CD8-positive, alpha-beta T cell (primary cell): ENCODE measurements at places on chromosomes 2 and 18.

DNA sequence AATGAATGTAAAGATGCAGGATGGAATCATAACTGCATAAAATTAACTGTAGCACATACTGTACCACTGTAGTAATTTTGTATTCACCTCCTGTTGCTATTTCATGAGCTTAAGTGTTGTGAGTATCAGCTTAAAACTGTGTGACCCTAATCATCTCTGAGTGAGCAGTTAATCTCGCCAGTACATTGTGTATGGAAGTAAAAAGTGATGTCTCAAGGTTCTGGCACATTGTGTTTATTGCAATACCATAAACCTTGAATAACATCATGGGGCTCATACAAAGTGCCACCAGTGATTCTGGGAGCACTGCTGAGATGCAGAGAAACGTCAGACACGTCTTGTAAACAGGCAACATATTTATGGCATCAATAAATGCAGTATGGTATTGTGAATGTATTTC is 124.5 kb downstream of the PMAIP1 start:
- DNase-seq = no peak

- DNase-seq = no peak
These were observed 95.7 kb upstream of the MCFD2 start for GRCh38 chr2:47011264-47011663.

DNA sequence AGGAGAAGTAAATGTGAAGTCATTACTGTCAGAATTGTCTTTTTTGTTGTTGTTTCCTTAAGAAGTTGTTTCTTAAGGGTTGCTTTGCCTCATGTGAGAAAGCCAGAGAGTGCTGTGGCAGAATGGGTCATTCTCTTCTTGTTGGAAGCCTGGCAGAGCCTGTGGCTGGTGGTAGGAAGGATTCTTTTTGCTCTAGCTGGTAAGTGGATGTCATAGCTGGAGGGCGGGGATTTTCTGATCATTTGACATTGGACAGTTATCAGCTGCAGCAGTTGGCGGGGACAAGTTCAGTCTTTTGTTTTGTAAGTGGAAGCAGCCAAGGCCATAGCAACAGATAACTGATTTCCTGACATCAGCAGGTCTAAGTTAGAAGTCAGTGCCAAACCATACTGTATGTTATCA is 5.5 kb upstream of the RMDN2 start:
- DNase-seq = no peak

DNA sequence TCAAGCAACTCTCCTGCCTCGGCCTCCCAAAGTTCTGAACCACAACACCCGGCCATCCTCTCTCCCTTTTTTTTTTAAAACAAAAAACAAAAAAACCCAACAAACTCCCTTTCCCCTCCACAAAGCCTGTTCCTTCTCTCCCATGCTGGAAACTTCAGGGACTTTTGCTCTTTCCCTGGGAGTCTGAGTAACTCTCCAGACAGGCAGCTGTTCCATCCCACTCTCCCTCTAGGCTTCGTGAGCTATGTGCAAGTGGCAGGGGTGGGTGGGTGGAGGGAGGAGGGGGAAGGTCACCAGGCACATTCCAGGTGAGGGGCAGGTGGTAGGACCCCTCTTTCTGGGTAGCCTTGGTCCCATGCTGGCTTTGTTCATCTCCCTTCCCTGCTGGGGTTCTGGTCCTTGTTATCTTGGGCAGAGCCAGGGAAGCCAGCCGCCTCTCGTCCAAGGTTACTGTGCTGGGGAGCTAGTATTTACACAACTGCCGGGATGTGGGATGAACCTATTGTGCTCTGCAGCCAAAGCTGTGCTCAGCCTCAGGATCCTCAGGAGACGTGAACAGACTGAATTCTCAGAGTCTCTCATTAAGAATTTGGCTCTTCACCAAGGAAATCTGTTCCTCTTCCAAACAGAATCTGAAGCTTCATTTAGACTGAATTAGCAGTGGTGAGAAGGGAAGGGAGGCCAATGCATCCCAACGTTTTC is 106.9 kb downstream of the LIPG start:
- DNase-seq = no peak

DNA sequence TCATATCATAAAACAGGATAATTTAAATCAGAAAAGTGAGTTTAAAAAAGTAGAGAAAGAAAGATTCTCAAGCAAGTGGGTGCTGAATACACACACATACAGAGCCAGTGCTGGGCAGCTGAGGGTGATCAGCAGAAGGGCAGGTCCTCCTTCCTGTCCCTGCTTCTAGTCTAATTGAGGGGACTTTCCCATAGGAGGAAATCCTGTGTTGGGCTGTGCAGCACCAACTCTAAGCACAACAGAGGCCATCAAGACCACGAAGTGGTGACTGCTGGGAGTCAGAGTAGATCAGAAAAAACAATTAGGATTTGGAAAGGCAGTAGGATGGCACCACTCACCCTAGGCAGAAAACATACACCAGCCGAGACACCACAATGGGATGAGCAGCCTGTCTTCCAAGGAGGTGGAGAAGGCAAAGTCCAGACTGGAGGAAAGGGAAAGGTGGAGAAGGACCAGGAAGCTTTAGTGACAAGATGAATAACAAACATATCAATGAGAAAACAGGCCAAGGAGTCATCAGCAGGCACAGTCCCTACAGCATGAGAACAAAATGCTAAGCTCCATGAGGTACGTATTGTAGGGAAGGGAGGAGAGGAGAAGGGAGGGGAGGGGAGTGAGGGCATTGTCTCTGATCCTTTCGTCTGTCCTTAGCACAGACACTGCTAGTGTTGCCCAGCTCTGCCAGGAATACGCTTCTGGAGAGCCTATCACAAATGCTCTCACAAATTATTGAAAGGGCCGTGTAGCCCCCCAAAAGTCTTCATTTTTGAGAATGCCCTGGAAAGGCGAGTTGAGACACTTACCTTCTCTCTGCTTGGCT is 16.7 kb upstream of the MSGN1 start:
- DNase-seq = no peak

DNA sequence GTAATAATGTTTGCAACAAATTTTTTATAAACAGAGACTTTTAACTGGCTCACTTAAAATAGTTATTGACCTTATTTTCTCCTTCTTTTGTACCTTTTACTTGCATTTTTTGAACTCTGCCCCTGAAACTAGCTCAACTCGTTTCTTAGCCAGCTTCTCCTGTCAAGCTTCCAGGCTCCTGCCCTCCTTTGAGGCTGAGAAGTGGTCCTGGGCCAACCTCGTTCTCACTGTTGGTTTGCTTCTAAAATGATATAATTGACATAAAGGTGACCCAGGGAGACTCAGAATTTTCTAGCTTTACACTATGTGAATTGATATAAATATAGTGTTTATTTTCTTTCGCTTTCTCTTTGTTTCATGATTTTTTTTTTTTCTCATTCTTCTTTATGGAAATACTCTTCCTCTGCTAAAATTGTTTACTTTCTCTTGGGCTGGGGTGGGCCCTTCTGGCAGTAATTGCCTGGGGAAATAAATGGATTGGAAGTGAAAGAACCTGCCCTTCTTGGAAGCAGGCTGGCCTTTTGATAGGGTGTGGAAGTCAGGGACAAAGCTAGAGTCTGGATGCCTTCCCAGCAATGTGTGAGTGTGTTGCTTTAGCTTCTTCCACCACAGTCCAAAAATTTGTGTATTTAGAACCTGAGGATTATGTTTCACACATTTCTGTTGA is 30.7 kb downstream of the GPD2 start:
- no peak for DNase-seq

DNA sequence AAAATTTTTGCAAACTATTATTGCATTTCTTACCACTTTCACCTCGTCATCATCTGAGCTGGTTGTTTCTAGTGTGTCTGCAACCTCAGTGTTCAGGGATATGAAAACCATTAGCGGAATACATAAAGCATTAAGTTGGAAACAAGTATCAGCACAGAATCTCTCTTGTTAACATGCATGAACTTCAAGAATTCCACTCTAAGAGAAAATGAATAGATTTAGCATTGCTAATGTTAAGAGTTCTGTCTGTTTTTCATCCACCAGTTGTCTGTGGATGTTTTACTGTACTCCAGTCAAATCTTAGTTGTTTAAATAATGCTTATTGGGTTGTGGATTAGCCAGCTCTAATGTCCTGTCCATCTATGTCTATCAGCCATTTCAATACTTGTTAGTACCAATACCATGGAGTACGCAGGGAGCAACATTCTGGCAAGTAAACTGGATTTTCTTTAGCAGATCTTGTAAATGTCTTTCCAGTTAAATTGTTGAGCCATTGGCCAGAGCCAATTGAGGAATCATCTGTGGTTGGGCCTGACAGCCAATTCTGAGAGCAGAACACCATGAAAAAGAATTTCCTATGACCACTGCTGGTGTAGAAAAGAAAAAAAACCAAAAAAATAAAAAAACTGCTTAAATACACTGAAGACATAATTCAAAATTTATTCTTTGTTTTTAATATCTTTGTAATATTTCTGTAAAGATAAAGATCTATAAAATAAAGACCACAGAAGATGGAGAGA is 82.5 kb downstream of the SLC8A1 start:
- no peak for DNase-seq

- no peak for DNase-seq
These were observed 77.7 kb downstream of the APOB start for GRCh38 chr2:20966061-20966595.

DNA sequence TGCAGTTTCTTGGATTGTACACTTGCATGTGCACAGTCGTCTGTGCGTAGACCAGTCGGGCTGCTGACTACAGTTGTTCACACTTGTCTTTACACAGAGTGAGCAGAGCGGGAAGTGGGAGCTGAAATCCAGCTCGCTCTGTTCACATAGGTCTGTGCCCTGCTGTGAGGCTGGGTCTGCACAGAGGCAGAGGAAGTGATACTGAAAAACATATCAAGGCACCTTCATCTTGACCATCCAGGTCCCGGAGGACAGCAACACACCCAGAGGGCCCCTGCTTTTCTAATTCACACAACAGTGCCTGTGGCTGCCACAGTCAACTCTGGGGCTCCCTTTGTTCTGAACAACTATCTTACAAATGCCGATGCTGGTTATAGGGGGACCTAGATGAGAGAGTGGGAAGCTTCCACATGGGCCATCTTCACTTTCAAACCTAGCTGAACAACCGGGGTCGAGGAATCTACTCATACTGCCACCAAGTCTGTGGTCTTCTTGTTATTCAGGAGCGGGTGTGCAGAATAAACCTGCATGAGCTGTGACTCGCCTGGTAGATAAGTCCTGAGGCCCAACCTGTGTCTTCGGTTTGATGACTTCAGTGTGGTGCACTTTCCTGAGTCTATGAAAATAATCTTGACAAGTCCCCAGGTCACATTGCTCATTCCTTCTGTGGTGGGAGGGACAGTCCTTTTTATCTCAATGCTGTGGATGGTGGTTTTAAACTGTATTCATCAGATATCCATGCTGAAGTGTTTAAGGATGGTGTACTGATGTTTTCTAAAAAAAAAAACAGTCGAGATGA is 3.5 kb upstream of the ADNP2 start:
- DNase-seq = no peak

GRCh38 chr2:188430705-188431104 is 139.0 kb downstream of the GULP1 start:
- DNase-seq = no peak

DNA sequence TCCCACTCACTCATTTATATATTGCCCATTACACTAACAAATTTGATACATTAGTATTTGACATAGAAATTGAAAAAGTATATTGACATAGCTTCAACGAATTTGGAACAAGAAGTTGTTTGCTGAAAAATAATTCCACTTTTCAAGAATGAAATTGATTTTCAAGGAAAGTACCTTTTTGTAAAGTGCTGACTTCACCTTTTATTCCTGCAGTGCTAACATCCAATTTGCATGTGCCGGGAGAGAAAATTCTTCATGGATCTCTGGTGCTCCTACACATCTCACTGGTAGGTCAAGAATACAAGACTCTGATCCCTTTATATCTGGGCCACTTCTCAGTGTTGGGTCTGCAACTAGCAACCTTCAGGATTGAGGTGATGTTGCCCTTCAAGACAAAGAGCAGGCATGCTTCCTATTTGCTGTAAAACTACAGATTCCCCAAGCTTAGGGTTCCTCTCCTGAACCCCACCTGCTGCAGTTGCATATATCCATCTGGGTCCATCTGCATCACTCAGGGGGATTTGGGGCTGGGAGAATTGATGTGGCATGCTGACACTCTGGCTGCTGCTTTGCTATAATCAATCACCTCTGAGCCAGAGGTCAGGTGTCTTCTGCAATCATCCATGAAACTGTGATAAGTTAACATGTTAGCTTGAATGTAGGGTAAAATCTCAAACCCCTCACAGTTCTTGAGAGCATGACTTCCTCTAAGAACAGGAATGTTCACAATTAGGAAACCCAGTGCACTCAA is 108.4 kb upstream of the TTN start:
- no peak for DNase-seq

DNA sequence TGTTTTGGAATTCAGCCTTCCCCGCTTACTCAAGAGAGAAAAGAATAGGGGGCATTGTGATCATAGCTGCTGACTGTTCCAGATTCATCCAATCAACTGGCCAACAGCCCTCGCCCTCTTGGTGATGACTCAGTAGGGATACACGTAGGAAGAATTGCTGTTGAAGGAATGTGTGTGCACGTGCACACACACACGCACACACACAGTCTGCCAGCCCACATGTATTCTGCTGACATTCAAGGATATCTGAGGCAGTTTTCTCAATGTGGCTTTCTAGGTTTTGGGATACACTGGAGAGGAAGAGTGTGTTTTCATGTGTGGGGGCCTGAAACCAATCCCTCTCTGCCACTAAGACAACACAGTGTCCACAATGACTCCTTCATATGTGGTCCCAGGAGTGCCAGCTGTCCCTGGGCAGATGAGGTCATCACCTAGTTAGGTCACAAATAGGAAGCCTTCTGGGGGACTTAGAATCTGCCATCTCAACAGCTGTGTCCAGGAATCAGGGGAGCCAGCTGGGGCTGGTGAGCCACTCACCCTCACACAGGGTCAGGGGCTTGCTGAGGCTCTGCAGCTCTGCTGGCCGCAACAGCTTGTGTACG is 352.6 kb downstream of the SS18 start:
- no peak for DNase-seq

- no peak for DNase-seq
These were observed 129.8 kb upstream of the LMAN1 start for GRCh38 chr18:59488899-59489298.

- no peak for DNase-seq
These were observed 82.8 kb downstream of the MEIS1 start for GRCh38 chr2:66517772-66518171.

- no peak for DNase-seq
These were observed 51.9 kb upstream of the CWC22 start for GRCh38 chr2:180058993-180059392.

DNA sequence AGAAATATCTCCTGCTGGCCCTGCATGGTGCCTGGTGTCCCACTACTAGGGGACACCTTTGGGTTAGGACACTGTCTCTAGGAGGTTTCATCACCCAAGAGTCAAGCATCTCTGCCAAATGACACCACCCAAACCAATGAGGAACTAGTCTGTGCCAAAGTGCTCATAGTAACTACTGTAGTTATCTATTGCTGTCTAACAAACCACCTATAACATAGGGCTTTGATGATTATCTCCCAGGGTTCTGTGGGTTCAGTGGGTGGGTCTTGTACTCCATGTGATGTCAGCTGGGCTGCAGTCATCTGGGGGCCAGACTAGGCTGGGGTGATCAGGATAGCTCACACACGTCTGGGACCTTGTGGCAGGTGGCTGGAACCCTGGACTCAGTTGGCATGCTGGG is 59.8 kb downstream of the EPAS1 start:
- DNase-seq = no peak
